Placental pericyte (primary cell): ENCODE measurements at places on chromosomes 16 and 17. TPM values are rescaled to one million over a fixed set of nuclear protein-coding genes. Genes with fewer than 3 reads are reported as not detected.

Gene FAM117A
- total RNA-seq: 0.57 and 2.4 TPM in 2 replicates

Gene CDH8
- total RNA-seq: 0.57 TPM in 1 of 2 replicates, not detected in the other

Gene TLK2
- total RNA-seq: 55.1 and 62.9 TPM in 2 replicates

Gene NAE1
- 31.5 and 70.3 TPM in 2 replicates for total RNA-seq

Gene ITGAD
- not detected in 2 replicates for total RNA-seq

Gene TBC1D3E
- total RNA-seq: not detected in 2 replicates

Gene ZDHHC1
- total RNA-seq: 4.6 and 6.0 TPM in 2 replicates

Gene NPIPA8
- total RNA-seq: not detected in 2 replicates

Gene DHX58
- total RNA-seq: 9.6 and 21.2 TPM in 2 replicates

Gene CSH1
- total RNA-seq: not detected in 2 replicates

Gene PRCD
- total RNA-seq: 3.5 and 4.3 TPM in 2 replicates

Gene PHLPP2
- 7.2 and 12.6 TPM in 2 replicates for total RNA-seq

Gene SPATA32
- total RNA-seq: not detected in 2 replicates

Gene CD300A
- total RNA-seq: not detected in 2 replicates

Gene OR1E2
- 0.14 TPM in 1 of 2 replicates, not detected in the other for total RNA-seq

Gene RNF157
- total RNA-seq: 0.44 and 5.2 TPM in 2 replicates

Gene ABCC11
- total RNA-seq: under 0.01 TPM in 2 replicates

Gene ADAD2
- not detected in 2 replicates for total RNA-seq

Gene NHERF1
- 37.5 and 101 TPM in 2 replicates for total RNA-seq

Gene C16orf46
- 0.57 and 1.8 TPM in 2 replicates for total RNA-seq

Gene TMEM186
- 4.3 and 6.3 TPM in 2 replicates for total RNA-seq

Gene TELO2
- total RNA-seq: 17.3 and 30.4 TPM in 2 replicates

Gene TBC1D3L
- total RNA-seq: 3.1 and 3.3 TPM in 2 replicates

Gene PROCA1
- total RNA-seq: 0.44 and 0.86 TPM in 2 replicates

Gene AFMID
- 20.5 and 29.1 TPM in 2 replicates for total RNA-seq

Gene GFAP
- total RNA-seq: 0.57 and 1.1 TPM in 2 replicates

Gene NPIPB13
- 0.29 and 1.1 TPM in 2 replicates for total RNA-seq

Gene ABCC6
- 0.29 and 0.44 TPM in 2 replicates for total RNA-seq

Gene BCL6B
- under 0.01 TPM in 1 of 2 replicates, not detected in the other for total RNA-seq

Gene TNS4
- total RNA-seq: 0.14 TPM in 1 of 2 replicates, not detected in the other

Gene KRT25
- total RNA-seq: not detected in 2 replicates

Gene RNF222
- total RNA-seq: not detected in 2 replicates

Gene OR2C1
- total RNA-seq: 0.22 TPM in 1 of 2 replicates, not detected in the other

Gene RILP
- 6.4 and 7.0 TPM in 2 replicates for total RNA-seq

Gene TP53TG3C
- total RNA-seq: 0.22 and 0.29 TPM in 2 replicates

Gene GRB7
- total RNA-seq: 0.57 TPM in 1 of 2 replicates, not detected in the other

Gene ATXN1L
- 15.8 and 16.6 TPM in 2 replicates for total RNA-seq

Gene CDK3
- 0.66 and 1.9 TPM in 2 replicates for total RNA-seq

Gene KIF19
- total RNA-seq: not detected in 2 replicates

Gene VTN
- total RNA-seq: 0.43 and 149 TPM in 2 replicates

Gene DGKE
- total RNA-seq: 7.3 and 10.9 TPM in 2 replicates

Gene TEX14
- not detected in 2 replicates for total RNA-seq

Gene CACNG3
- not detected in 2 replicates for total RNA-seq

Gene RGS11
- 1.0 and 2.4 TPM in 2 replicates for total RNA-seq

Gene PRSS33
- not detected in 2 replicates for total RNA-seq

Gene SEZ6L2
- 7.3 and 17.7 TPM in 2 replicates for total RNA-seq
